ENCODE measurements at places on chromosomes 1 and 21.
A peak's percentile ranks its signal among the peaks of the same experiment; 100 is the strongest.

GRCh38 chr1:171221665-171222591 is 26.4 kb upstream of the FMO1 start:
- DNase-seq, result peak; percentile 28

DNA sequence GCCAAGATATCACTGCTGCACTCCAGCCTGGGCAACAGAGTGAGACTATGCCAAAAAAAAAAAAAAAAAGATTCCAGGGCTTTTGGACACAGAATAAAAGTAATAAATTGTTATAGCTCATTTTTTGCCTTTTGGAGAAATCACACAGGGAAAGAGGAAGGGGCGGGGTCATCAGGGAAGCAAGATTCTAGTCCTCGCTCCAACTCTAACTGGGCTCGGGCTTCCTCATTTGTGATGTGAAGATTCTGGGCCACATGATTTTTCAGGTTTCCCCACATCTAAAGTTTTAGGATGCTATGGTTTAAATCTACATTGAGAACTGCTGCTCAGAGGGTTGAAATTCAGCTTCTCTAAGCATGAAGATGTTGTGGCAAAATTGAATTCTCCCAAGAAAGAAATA is 179.3 kb upstream of the PLXNA2 start:
- DNase-seq, result no peak

- DNase-seq, result no peak
Observed at GRCh38 chr1:171180670-171181069, 4.4 kb upstream of the FMO2 start.

GRCh38 chr1:54376430-54377039 is 29.7 kb downstream of the SSBP3 start:
- DNase-seq, result peak; percentile 28

DNA sequence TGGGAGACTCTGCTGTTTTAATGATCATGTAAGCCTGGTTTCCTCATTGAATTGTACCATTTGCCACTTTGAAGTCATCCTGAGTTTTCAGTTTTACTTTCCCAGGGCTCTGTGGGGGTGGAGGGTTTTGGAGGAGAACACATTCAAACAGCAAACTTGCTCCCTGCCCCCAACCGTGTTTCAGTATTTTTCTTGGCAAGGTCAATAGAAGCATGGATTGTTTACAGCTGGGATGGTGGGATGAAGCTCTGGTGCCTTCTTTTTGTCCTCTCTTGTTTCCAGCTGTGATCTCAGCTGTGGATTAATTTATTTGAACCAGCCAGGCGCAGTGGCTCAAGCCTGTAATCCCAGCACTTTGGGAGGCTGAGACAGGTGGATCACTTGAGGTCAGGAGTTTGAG is 54.3 kb upstream of the SERBP1 start:
- DNase-seq, result no peak

GRCh38 chr1:33718186-33718585 is 145.7 kb upstream of the HMGB4 start:
- no peak for DNase-seq

GRCh38 chr1:218878369-218878768 is 295.3 kb upstream of the LYPLAL1 start:
- DNase-seq, result peak; percentile 47

DNA sequence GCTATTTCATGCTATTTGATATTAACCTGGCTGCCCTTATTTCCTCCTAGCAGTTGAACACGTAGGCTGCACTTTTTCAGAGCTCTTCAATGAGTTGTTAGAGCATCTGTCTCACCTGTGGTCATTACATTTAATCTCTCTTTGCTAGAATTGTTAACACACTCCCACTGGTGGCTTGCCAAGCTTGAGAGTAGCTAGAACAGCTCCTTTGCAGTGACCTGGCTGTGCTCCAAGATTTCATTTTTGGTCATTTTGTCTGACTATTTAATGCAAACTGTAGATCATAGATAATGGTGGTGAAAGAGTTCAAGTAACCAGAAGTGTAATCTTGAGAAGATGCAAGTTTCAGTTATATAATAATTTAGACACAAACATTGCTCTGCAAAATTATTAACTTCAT is 105.6 kb downstream of the LRRC7 start:
- DNase-seq, result no peak

DNA sequence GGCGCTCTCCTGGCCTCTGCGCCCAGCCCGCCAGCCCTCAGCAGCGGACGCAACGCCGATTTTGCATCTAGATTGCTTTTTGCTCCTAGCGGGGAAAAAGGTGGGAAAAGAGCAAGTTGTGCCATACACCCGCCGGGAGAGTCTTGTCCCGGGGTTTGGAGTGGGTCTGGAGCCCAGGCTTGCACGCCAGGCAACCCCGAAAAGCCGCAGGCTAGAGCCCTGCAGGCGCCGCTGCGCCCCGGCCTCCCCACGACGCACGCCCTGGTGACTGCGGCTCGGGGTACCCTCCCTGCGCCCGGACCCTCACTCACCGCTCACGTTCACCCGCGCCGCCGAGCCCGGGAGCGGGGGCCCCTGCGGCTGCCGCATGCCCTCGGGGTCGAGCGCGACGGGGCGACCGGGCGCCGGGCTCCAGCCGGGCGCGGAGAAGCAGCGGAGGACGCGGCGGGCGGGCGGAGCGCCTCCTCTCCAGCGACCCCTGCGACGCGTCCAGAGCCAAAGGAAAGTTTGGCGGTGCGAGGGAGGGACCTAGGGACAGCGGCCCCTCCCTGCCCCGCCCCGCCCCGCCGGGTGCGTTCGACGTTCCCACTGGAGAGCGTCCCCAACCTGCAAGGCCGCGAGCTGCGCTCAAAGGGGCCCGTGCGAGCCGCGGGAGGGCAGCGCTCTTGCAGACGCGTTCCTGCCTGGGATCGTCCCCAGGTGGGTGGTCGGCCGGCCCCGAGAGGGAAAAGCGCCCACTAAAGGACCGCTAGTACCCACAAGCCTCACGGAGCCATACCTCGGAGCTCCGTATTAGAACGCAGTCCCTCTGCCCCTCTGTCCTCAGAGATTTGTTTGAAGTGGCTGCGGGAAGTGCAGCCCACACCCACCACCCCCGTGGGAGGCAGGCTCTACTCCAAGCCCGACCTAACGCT is at the start of gene LPAR3:
LPAR3 (minus strand) TSS at position 502 of the 914 bp plus-strand sequence. CDS start 27,086 bp downstream, outside the sequence.
- DNase-seq, result no peak

GRCh38 chr21:28538987-28539622 is 453.6 kb downstream of the LTN1 start:
- DNase-seq, result no peak

- DNase-seq, result no peak
Observed at GRCh38 chr1:8477983-8478362, 160.1 kb downstream of the SLC45A1 start.

GRCh38 chr1:119808972-119809550 is 2.2 kb downstream of the REG4 start:
- peak; percentile 70 for DNase-seq

DNA sequence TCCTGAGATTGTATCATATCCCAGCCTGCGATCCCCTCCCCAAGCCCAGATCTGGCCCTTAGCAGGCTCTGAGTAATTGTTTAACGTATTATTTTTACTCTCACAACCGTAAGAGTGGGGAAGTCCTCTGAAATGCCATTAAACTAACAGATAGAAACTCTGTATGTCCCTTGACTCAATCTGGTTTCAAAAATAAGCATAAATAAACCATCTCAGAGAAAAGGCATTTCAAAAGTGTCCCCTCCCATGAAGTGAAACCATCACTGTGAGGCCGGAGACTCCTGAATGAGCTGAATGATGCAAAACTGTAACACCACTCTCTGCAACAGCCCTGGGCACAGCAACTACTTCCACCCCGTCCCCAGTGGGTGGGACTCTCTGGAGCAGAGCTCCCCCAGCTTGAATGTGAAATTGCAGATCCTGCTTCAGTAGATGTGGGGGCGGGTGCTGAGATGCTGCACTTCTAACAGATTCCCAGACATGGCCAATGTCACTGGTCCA is 104.1 kb downstream of the SYF2 start:
- DNase-seq, result no peak

DNA sequence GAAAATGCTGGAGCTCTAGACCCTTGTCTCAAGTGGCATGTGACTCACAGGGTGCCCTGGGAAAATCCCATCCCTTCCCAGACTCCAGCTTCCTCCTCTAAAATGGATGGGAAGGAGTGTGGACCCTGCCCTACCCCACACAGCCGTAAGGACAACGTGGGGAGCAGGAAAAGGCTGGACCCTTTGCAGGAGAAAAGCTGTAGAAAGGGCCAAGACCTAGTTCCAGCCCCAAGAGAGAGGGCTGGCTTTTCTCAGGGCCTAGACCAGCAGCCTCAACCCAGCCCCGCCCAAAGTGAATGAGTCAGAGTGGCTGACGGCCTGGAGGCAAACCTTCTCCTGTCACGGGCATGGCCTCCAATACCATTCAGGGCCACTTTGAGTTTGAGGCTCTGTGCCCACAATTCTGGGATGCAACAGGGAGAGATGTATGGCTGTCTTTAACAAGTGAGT is 1.1 kb downstream of the LAMB3 start:
- peak; percentile 83 for DNase-seq

DNA sequence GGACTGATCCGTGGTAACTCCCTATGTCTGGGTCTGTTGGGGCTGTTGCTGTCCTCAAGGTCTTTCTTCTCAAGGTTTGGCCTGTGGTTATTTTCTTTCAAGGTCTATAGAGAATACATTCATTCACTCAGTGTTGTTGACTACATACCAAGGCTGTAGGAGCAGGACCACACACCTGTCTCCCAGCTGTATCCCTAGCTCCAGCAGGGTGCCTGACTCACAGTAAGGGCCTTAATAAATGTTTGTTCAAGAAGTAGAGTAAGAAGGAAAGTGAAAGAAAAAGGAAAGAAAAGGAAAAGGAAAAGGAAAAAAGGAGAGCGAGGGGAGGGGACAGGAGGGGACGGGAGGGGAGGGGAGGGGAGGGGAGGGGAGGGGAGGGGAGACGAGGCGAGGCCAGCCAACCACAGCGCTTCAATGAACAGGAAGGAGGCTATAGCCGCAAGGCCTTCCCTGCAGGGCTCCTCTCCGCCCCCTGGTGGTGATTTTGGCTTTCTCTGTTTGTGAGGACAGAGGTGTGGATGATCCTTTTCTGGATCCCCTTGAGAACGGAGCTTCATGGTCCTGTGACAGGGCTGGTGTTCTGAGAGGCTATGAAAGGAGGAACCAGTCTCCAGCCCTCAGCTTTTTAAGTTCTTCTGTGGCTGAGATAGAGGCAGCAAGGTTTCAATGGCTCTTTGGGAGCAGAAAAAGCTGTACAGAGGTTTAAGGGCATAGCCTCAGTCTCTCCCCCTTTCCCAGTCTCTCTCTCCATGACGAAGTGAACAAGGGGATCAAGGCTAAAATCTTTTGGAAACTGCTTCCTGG is 30.6 kb upstream of the LCE5A start:
- DNase-seq, result peak; percentile 57

DNA sequence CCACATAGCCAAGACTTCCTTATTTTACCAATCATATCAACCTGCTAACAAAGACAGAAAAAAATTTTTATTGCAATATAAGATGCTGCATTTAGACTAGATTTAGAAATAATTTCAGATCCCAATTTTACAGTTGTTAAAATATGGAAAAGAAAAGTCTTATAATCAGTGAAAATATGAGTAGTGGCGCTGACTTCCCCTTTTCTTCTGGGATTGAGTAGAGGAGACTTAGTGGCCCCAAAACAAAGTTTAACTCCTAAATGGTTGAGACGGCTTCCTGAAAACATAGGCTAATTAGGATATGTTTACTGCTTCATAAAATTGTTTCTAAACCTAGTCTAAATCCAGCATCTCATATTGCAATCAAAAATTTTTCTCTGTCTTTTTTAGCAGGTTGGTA is 68.4 kb downstream of the RAB3GAP2 start:
- DNase-seq, result no peak

DNA sequence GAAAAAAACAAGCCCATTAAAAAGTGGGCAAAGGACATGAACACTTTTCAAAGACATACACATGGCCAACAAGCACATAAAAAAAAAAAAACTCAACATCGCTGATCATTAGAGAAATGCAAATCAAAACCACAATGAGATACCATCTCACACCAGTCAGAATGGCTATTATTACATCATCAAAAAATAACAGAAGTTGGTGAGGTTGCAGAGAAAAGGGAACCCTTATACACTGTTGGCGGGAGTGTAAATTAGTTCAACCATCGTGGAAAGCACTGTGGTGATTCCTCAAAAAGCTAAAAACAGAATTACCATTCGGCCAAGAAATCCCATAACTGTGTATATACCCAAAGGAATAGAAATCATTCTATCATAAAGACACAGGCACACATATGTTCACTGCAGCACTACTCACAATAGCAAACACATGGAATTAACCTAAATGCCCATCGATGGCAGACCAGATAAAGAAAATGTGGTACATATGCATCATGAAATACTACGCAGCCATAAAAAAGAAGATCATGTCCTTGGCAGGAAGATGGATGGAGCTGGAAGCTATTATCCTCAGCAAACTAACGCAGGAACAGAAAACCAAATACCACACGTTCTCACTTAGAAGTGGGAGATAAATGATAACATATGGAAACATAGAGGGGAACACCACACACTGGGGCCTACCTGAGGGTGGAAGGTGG is 70.1 kb downstream of the INTS7 start:
- DNase-seq, result no peak

- DNase-seq, result no peak
Observed at GRCh38 chr1:228094432-228095016, 8.6 kb downstream of the C1orf35 start.

DNA sequence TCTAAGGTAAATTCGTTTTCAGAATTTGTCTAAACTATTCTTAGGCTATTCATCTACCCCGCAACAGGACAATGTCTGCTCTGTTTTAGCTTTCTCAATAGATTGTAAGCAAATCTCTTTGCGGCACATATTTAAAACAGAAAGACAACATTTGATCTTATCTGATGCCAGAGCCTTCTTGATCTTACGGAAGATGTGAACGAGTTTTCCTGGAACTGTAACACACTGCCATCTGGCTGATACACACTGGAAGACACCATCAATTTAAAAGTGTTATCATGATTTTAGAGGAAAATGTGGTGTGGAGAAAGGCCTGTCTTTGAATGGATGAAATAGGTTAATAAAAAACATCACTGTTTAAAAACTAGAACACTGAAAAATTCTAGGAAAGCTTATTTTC is 36.1 kb downstream of the COA6 start:
- no peak for DNase-seq

GRCh38 chr1:16387201-16388188 is 20.5 kb downstream of the SZRD1 start:
- no peak for DNase-seq

DNA sequence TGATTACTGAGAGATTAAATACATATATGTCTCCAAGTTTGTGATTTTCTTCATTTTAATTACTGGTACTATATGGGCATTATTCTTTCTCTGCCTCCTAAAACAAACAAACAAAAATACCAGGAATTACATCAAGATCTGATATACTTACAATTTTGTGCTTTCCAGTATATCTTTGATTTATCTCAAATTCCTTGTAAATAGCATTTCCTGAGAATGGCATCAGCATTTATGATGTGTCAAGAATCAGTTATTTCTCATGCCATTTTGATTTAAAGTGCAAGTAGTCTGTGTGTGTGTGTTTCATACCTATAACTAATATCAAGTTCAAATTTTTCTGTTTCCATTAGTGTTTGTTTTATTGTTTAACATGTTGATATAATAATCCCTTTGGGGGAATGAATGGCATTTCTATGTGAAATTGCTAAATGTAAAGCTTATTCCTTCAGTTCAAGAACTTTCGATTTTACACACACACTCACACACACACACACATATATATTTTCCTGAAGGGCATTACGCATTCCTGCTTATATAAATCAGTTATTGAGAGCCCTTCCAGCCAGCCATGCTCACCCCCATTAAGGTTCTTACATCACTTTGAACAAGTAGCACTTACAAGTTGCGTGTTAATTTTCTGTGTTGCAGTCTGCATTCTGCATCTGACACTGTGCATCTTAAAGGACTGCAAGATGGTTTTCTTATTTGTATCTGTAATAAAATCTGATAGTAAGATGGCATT is 102.7 kb downstream of the NEK7 start:
- no peak for DNase-seq

- peak; percentile 64 for DNase-seq
Observed at GRCh38 chr1:1782399-1783221, 4.3 kb upstream of the NADK start.

All from kidney tubule cell (primary cell).